ENCODE measurements at places on chromosomes 16 and 17. TPM values are rescaled to one million over a fixed set of nuclear protein-coding genes. Genes with fewer than 3 reads are reported as not detected.

DNA sequence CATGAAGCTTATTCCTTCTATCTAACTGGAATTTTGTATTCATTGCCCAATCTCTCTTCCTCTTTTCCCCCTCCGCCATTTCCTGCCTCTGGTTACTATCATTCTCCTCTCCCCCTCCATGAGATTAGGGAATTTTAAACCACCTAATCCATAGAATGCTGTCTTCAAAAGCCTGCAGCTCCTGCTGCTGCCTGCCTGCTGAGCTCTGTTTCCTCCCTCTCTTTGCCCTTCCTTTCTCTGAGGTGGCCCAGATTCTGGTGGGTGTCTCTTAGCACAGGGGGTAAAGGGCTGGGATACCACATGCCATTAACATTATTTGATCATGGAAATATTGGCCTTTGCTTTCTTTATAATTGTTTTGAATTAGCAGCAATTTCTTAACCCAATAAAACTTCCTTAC lies 241.6 kb downstream of the CNTNAP4 start:
- no peak overlapping the region for H3K27ac ChIP-seq
- no peaks in the 10 kb centered on the region for H3K36me3 ChIP-seq
- DNase-seq, result no peak
- no peak overlapping the region for H3K4me3 ChIP-seq
- H3K4me1 ChIP-seq, result no peaks in the 10 kb centered on the region

GRCh38 chr17:48545022-48545375 lies at the start of gene HOXB2:
HOXB2 (minus strand) TSS chr17:48545109; CDS start chr17:48544911, 198 bp downstream.
- peak within 1 kb of the TSS; percentile 83 for H3K27ac ChIP-seq
- H3K36me3 ChIP-seq, result peaks cover 82% of the 10 kb centered on the region
- no peak for DNase-seq
- peaks cover 56% of the 10 kb centered on the region for H3K27me3 ChIP-seq
- H3K4me3 ChIP-seq, result peak within 1 kb of the TSS; percentile 68

PIMREG gene
- total RNA-seq, result 24.3 TPM

TMEM204 gene
- not detected for total RNA-seq

DNA sequence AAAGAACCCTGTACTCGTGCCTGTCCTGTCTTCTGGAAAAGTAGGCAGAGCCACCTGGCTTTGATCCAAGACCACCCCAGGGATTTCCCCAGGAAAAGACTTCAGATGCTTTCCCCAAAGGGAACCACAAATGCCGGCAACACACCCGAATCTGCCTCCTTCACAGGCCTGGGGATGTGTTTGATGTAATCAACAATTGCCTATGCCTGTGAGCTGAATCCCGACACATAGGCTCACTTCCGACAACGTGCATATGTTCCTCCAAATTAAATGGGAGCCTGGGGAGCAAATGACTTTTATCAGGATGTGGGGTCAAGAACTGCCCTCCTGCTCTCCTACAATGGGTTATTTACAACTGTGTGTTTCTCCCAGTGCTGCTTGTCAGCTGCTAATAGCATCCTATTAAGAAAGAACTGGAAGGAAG lies 535.2 kb upstream of the CDH11 start:
- no peak for DNase-seq
- H3K27me3 ChIP-seq, result no peaks in the 10 kb centered on the region
- H3K27ac ChIP-seq, result no peak overlapping the region
- H3K4me1 ChIP-seq, result no peaks in the 10 kb centered on the region
- H3K36me3 ChIP-seq, result no peaks in the 10 kb centered on the region

KRTAP4-6 gene
- total RNA-seq, result not detected

FBXW10 gene
- total RNA-seq, result 0.50 TPM

DNA sequence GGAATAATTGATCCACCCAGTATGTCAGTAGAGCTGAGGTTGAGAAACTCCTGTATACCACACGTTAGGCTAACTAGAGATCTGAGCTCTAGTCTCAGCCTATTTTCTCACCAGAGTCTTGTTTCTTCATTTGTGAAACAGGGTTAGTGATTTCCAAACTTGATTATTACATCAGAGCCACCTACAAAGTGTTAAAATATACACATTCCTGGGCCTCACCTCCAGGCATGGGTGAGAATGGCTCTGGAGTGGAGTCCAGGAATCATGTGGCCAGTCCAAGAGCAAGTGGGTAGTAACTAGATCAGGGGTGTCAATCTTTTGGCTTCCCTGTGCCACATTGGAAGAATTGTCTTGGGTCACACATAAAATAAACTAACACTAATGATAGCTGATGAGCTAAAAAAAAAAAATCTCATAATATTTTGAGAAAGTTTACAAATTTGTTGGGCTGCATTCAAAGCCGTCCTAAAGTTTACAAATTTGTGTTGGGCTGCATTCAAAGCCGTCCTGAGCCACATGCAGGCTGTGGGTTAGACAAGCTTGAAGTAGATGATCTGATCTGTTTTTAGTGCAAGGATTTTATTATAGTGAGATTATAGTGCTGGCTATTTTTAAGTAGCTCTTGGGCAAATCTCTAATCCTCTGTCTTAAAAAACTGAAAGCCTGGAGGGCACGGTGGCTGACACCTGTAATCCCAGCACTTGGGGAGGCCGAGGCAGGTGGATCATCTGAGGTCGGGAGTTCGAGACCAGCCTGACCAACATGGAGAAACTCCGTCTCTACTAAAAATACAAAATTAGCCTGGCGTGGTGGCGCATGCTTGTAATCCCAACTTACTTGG lies 20.4 kb downstream of the PRCD start:
- H3K4me3 ChIP-seq, result peak overlapping the region; percentile 91
- DNase-seq, result no peak
- peaks cover 8% of the 10 kb centered on the region for H3K4me1 ChIP-seq
- H3K27me3 ChIP-seq, result no peaks in the 10 kb centered on the region

- H3K4me3 ChIP-seq, result peak overlapping the region; percentile 94
- peak overlapping the region; percentile 92 for H3K27ac ChIP-seq
- peaks cover 40% of the 10 kb centered on the region for H3K36me3 ChIP-seq
- no peak for DNase-seq
Observed at GRCh38 chr16:23452221-23452571, 793 bp downstream of the COG7 start.

Data from Calu3 (cell line).